NCI-H510A (cell line): ENCODE measurements at places on chromosomes 12 and 14.
A peak's percentile ranks its signal among the peaks of the same experiment; 100 is the strongest.

DNA sequence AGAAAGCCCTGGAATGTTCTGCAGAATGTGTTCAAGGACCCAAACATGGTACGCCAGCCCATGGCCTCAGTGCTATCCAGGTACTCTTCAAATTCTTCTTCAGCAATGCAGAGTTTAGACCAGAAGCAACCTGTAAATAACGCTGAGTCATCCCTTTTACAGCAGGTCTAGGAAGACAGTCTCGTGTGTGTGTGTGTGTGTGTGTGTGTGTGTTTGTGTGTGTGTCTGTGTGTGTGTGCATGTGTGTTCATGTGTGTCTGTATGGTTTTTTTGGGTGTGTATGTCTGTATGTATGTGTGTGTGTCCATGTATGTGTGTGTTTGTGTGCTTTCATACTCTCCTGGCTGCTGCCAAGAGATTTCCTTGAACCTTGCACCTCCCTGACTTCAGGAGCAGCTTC, 60.1 kb upstream of the RFX4 start:
- DNase-seq = no peak

DNA sequence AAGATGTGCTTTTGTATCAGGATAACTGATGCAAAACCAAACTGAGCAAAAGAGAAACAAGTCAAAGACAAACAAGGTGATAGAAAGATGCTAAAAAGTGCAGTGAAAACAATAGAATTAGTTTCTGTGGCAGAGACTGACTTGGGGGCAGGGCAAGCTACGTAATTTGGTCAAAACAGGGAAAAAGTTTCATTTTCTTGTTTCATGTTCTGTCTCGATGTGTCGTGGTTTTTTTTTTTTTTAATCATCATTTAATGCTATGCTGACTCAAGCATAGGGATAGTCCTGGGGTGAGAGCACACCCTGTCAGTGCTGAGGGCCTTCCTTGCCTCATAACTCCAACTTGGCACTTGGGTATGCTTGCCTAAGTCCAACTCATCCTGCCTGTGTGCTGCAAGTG, 144.1 kb upstream of the PTPRQ start:
- DNase-seq = no peak

DNA sequence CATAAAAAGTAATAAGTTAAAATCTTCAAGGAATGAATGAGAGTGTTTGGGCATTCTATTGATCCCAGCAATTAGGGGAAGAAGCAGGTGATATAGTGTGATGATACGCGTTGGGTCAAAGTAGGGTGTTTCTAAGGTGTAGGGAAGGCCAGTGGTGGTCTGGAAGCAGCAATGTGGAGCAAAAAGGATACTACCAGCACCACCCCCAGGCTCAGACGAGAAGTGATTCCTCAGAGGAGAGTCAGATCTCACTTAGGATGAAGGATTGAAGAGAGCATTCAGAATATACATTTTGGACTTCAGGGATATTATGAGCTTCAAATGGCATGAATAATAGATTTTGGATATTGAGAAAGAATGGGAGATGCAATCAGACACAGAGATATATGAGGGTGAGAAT, 497.6 kb downstream of the RMST start:
- DNase-seq = no peak

DNA sequence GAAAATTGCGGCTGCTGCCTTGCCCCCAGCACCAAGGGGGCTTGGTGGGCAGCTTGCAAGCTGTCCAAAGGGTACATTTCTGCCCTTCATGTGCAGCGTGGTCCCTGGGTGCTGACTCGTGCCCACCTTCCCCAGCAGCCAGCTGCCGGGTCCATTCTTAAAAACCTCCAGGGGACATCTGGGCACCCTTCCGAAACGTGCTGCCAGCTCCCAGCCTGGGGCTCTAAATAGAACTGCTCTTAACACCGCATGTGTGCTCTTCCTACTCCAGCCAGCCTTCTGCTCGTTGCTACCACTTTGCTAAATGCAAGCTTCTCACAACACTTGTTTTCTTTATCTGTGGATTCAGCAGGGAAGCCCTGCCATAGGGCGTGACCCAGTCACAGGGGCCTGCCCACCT, 66.0 kb downstream of the RIMBP2 start:
- no peak for DNase-seq

DNA sequence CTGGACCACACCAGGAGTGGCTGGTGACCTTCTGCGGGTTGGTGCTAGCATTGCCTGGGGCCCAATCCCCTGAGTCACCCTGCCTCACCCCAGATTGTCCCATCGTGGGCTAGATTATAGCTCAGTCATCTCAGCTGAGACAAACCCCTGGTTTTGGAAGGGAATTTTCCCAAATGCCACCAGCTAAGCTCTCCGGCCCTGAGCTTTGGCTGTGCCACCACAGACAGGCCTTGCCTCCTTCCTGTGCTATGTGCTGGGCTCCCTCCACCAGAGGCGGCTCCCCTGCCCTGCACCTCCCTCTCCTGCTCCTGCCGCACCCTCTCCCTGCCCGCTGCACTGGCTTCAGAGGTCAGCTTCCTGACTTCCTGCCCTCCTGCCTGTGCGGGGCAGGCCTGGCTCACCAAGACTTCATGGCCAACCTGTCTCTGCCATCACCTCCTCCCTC, 196.3 kb downstream of the TSPAN9 start:
- no peak for DNase-seq

DNA sequence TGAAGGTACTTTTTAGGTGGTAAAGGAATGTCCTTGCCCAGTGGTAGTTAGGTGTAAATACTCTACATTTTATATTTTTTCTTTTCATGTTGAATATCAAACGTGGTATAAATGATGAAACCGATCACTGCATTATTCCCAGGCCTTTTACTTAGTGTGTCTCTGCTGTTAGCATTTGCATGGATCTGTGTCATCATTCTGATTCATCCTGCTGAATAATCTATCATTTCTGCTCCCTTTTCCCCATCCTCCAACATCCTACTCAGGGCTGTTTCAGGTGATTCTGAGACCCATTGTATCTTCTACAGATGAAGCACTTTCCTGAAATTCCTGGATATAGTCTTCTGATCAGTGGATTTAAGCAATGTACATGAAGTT, 61.0 kb upstream of the PTHLH start:
- DNase-seq = no peak

- DNase-seq = no peak
Observed at GRCh38 chr12:5548152-5548943, 116.4 kb downstream of the NTF3 start.

- DNase-seq = no peak
Observed at GRCh38 chr12:100494026-100494425, 20.4 kb downstream of the NR1H4 start.

DNA sequence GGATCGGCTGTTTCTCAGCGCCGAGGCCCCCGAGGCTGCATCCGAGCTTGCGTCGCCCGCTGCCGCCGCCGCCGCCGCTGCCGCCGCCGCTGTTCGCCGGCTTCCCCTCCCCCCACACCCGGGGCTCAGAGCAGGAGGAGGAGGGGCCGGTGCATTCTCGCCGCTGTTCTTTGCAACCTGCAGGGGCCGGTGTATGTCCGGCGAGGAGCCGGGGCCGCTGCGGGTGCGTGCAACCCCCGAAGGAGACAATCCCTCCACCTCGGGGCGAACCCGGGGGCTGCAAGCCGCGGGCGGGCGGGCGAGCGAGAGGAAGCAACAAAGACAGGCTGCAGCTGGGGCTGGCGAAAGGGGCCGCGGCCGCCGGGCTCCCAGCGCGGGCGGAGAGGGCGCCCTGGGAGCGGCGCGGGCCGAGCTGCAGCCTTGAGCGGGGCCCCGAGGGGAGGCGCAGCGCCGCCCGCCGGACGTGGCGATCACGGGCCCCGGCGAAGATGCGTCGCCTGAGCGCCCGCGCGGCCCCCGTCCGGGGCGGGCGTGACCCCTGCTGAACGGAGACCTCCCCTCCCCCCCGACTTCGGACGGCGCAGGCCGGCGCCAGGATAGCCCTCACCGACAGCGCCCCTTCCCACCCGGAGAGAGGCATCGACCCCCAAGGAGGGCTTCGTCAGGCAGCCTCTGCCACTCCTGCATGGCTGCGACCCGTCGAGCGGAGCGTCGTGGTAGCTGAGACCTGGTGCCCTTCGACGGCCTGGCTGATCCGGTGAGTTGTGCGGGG, 702 bp downstream of the FAM222A start:
- peak; percentile 69 for DNase-seq

- no peak for DNase-seq
Observed at GRCh38 chr12:57592551-57593165, 1.7 kb downstream of the PIP4K2C start.

GRCh38 chr14:22886500-22887259, 3.7 kb downstream of the REM2 start:
- DNase-seq = peak; percentile 75

DNA sequence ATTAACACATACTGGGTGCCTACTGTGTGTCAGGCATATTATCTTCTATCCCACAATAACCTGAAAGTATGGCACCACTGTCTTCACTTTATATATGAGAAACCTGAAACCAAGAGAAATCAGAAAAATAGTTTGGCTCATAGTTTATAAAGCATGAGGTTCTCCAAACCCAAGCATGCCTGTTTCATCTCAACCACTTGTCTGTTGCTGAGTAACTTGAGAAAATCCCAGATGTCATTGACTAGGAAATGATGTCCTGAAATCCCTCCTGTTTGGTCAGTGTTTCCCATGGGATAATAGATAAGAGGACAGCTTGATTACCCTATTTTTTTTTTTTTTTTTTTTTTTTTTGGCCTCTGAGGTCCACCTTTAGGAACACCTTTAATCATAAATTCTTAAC, 2.6 kb upstream of the IFNG-AS1 start:
- DNase-seq = no peak

GRCh38 chr12:78880078-78880477, 15.5 kb downstream of the SYT1 start:
- no peak for DNase-seq
